Adipose tissue (tissue), 3 donors: ENCODE measurements at places on chromosomes 5 and 9. TPM values are rescaled to one million over a fixed set of nuclear protein-coding genes. Genes with fewer than 3 reads are reported as not detected.

Gene GABBR2
- not detected for polyA plus RNA-seq

Gene SLC25A51
- polyA plus RNA-seq, result 17.7 TPM

Gene SLC25A2
- not detected for polyA plus RNA-seq

Gene SLC2A6
- 2.6 TPM for polyA plus RNA-seq

Gene ADAMTSL2
- polyA plus RNA-seq, result 2.0 TPM

Gene MARCOL
- polyA plus RNA-seq, result not detected

Gene C9orf85
- 15.6 TPM for polyA plus RNA-seq

Gene TRIM7
- polyA plus RNA-seq, result 3.3 TPM

Gene NTRK2
- polyA plus RNA-seq, result 11.7 TPM

Gene DMRT1
- not detected for polyA plus RNA-seq

Gene HTR1A
- polyA plus RNA-seq, result not detected

Gene SPATA31D4
- not detected for polyA plus RNA-seq

Gene TYRP1
- polyA plus RNA-seq, result not detected

Gene STKLD1
- polyA plus RNA-seq, result 0.45 TPM

Gene NMUR2
- polyA plus RNA-seq, result not detected

Gene OR1J2
- not detected for polyA plus RNA-seq

Gene BTNL8
- 0.34 TPM for polyA plus RNA-seq

Gene NSD1
- 7.1 TPM for polyA plus RNA-seq

Gene CXCL14
- polyA plus RNA-seq, result 69.2 TPM

Gene GZMA
- 0.49 TPM for polyA plus RNA-seq

Gene ZNF622
- 52.3 TPM for polyA plus RNA-seq

Gene ABLIM3
- 37.5 TPM for polyA plus RNA-seq

Gene CHSY3
- polyA plus RNA-seq, result 0.22 TPM

Gene SLC45A2
- polyA plus RNA-seq, result not detected

Gene GPRIN1
- 0.36 TPM for polyA plus RNA-seq

Gene RLN1
- 0.18 TPM for polyA plus RNA-seq

Gene ZNF483
- polyA plus RNA-seq, result 0.21 TPM

Gene CD72
- 1.8 TPM for polyA plus RNA-seq

Gene NDUFS4
- 114 TPM for polyA plus RNA-seq

Gene FGF10
- 24.6 TPM for polyA plus RNA-seq

Gene PRDM9
- not detected for polyA plus RNA-seq

Gene FAM174A
- 11.9 TPM for polyA plus RNA-seq

Gene ZFP37
- polyA plus RNA-seq, result 0.70 TPM

Gene LNPEP
- polyA plus RNA-seq, result 2.9 TPM
